ENCODE measurements at places on chromosomes 12 and 14.

GRCh38 chr12:58416236-58416635 is 474.9 kb downstream of the ATP23 start:
- no peak for DNase-seq

DNA sequence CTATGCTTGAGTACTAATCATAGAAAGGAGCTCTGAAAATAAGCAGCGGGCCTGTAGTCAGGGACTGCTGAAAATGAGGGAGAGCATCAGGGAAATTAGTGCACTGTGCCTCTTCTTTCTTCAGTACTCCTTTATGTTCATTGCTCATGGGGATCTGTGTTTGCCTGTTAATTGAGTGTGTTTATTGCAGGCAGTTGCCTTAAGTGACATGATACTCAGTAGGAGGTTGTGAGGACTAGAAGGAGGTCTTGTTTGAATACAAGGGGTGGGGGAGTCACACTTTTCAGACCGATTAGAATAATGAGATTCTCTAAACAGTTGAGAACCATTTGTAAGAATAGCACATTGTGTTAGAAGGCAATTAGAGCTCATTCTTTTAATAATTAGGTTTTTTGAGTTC is 102.6 kb upstream of the SLCO1C1 start:
- DNase-seq = no peak

GRCh38 chr12:88546853-88547252 is 33.4 kb downstream of the KITLG start:
- DNase-seq = no peak

DNA sequence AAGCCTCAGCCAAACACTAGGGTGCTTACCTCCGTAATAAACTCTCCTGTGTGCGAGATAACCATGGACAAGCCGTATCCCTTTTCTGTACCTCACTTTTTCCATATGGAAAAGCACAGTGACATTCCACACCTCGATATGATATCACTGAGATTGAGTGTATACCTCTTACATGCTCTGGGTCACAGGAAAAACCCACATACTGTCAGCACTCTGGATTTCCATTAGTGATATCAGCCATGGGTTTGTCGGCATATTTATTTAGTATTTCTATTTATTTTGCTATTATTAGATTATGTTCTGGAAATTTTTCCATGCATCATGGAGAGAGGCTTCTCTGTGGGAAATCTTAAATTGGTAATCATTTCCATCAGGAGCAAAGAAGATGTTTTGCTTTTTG is 28.0 kb upstream of the DAAM1 start:
- DNase-seq = no peak

GRCh38 chr14:53874704-53875103 is 81.9 kb downstream of the BMP4 start:
- no peak for DNase-seq

- no peak for DNase-seq
Observed at GRCh38 chr12:101599311-101599710, 4.5 kb downstream of the MYBPC1 start.

DNA sequence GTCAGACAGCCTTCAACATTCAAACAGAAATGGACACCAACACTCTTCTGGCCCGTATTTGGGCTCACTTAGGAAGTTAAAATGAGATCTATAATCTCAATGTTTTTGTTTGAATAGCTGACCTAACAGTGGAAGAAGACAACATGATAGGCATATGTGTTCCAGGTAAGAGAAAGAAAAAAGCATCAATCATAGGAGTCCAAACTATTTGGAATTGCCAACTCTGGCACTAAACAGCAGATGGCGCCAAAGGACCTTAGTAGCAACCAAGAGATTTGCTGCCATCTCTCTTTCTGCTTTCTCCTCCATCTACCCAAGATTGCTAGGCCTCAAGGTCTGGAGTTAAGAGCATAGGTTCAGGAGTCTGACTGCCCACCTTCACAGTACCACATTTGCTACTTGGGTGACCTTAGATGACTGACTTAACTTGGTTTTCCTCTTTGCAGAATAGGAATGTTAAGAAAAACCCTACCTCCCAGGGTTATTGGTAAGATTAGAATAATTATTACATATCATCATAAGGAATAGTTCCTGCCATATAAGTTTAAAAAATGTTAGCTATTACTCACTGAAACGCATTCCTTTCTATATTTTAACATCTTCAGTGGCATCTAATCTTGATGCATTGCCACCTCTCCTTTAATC is 30.2 kb downstream of the PEX5 start:
- peak; percentile 77 for DNase-seq

DNA sequence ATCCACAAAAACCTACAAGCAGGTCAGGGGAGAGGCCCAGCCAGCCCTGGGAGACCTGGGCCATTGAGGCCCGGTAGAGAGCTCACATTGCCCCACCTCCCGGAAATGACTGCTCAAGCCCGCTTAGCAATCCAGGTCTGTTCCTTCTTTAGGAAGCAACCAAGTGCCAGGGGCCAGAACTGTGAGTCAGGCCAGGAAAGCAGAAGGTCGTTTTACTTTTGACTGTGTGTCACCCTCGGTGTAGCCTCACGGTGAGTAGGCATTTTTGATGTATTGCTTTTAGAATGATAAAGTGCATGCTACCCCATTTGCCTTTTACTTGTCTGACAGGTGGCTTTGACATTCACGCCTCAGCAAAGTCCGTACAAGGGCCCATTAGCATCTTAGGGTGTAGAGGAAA is 25.4 kb upstream of the PWP1 start:
- DNase-seq = no peak

- no peak for DNase-seq
Observed at GRCh38 chr14:88746052-88746451, 46.7 kb downstream of the EML5 start.

- no peak for DNase-seq
Observed at GRCh38 chr12:11555743-11556625, 93.5 kb upstream of the ETV6 start.

DNA sequence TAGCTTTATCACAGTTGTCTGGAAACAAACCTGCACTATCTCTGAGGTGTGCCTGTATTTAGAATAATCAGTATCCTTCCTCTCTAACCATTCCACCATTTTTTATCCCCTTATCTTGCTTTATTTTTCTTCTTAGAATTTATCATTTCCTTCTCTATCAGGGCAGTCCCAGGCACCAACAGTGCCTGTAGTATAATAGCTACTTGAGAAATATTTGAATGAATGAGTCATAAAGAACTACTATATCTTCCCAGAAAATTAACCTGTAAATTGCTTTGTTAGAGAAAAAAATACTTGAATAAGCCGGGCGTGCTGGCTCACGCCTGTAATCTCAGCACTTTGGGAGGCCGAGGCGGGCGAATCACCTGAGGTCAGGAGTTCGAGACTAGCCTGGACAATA is 21.2 kb upstream of the FOXJ2 start:
- DNase-seq = no peak

- DNase-seq = no peak
Observed at GRCh38 chr12:82765971-82766705, 79.4 kb downstream of the TMTC2 start.

DNA sequence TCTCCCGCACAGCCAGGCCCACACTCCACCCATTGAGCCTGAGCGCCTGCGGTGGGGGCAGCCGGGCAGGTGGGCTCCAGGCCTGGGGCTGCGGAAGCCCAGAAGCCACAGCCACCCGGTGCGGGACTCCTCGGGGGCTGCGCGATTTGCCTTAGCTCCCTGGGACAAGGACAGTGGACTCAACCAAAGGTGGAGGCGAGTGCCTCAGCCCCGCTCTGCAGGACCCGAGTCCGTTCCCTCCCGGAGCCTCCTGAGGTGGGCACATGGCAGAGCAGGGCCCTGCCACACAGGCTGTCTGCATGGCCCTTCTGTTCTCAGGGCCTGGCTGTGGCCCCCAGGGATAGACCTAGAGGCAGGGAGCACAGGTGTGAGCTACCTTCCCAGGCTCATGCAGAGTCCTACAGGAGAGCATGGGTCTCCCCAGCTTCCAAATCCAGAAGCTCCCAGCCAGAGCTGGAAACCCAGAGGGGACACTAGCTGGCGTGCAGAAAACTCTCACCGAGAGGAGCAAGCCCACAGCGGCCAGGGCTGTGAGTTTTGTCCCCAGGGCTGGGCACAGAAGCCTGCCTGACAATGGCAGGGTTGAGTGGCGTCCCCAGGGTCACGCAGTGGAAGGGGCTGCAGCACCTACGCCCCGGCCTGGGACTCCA is 22.2 kb upstream of the LRTM2 start:
- DNase-seq = no peak

GRCh38 chr12:59173695-59174094 is 253.4 kb upstream of the LRIG3 start:
- DNase-seq = no peak

- no peak for DNase-seq
Observed at GRCh38 chr14:77557391-77557790, 58.8 kb upstream of the ISM2 start.

GRCh38 chr12:124610021-124610612 is 42.7 kb upstream of the NCOR2 start:
- DNase-seq = no peak

DNA sequence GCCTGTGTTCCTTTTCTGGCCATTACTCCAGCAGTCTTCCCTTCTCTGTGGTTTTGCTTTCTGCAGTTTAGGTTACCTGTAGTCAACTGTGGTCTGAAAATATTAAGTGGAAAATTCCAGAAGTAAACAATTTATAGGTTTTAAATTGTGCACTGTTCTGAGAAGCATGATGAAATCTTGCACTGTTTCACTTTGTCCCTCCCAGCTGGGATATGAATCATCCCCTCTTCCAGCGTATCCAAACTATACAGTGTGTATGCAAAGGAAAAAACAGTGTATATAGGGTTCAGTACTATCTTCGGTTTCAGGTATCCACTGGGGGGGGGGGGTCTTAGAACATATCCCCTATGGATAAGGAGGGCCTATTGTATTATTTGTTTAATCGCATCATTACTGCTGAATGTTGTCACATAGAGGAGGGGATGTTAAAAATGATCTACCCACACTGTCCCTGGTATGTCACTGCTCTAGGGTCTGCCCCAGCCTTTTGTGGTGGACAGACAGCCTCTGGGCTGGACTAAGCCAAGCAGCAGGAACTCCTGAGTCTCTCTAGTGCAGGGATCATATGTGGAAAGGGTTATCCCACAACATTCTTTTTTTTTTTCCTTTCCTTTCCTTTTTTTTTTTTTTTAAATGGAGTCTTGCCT is 109.1 kb upstream of the MAX start:
- DNase-seq = no peak

- DNase-seq = no peak
Observed at GRCh38 chr14:92635896-92636295, 112.5 kb downstream of the LGMN start.

GRCh38 chr12:129871991-129872972 is 31.5 kb downstream of the TMEM132D start:
- no peak for DNase-seq

DNA sequence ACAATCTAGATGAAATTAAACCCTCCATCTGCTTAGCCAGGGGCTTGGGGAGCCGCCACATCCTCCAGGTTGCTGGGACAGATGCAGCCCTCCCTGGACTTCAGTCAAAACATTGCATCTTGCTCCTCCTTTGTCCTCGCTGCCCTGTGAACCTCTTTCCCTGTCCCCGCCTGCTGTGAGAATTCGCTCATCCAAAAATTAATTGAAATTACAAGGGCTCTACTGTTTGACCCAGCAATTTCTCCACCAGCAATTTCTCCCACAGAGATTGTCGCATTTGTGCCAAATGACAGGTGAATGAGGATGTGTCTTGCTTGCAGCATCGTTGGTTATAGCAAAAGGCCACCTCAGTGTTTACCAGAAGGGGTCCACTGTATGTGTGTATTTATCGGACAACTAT is 5.0 kb upstream of the POP5 start:
- no peak for DNase-seq

DNA sequence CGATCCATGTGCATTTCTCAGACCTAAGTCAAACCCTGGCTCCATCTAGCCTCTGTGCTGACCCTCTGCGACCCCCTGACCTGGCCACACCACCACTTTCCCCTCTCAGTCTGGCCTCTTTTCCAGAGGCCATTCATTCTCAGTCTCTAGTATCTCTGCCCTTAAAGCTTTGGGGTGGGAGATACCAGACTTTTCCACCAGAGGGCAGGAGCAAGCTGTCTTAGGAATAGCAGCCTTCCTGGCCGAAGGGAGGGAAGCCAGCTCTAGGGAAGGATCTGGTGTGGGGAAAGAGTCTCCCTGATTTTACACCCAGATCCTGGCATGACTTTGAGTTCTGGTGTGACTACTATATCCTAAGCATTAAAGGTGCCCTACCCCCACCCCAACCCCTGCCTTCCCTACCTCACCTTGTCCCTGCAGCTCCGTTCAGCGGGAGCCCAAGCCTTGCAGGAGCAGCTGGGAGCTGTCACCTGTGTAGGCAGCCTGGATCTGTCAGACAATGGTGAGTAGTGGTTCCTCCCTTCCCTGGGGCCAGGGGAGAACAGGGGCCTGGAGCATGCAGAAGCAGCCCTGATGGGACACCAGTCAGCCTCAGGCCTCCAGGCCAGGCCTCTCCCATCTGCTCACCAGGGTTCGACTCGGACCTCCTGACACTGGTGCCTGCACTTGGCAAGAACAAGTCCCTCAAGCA is 6.6 kb downstream of the CARMIL3 start:
- peak; percentile 85 for DNase-seq

- DNase-seq = no peak
Observed at GRCh38 chr14:24965934-24966578, 83.9 kb downstream of the STXBP6 start.

DNA sequence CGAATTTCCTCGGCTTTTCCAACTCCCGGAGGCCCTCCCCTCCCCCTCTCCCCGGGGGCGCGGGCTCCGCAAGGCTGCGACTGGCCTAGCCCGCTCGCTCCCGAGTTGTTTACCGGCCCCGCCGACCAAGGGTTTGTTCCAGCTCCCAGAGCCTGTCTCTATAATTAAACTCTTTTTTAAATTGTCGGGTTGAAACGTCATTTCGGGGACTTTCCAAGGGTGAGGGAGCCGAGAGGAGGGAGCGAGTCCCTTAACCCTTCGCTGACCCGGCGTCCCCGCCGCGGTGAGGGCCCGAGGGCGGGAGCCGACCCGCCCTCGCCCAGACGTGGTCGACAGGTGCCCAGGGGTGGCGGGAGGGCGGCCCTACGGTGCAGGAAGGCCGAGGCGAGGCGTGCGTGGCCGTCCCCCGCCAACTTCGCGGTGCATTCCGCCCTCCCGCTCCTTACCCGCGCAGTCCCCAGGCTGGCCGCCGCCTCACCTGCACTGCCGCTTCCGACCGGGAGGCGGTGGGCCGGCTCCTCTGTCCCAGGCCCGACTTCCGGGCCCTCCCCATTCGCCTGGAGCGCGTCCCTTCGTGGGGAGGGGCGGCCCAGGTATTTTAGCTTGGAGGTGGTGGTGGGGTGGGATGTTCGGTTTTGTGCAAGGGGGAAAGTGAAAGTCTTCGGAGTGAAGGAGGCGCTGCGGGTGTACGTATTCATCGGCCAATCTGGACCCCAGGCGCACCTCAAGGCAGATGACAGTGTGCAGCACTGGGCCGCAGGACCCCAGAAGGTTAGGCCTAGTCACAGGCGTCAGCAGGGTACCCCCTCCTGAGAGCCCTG is 2.9 kb upstream of the ZFP36L1 start:
- DNase-seq = peak; percentile 82

Data from liver (tissue), 10 donors.